Gastrocnemius medialis (tissue), 4 donors: ENCODE measurements at places on chromosomes 5 and 9.
A peak's percentile ranks its signal among the peaks of the same experiment; 100 is the strongest.

- DNase-seq = no peak
Measured at GRCh38 chr5:116557669-116558271, 16.9 kb downstream of the SEMA6A start.

- no peak for DNase-seq
Measured at GRCh38 chr5:177100714-177101121, 14.0 kb downstream of the FGFR4 start.

DNA sequence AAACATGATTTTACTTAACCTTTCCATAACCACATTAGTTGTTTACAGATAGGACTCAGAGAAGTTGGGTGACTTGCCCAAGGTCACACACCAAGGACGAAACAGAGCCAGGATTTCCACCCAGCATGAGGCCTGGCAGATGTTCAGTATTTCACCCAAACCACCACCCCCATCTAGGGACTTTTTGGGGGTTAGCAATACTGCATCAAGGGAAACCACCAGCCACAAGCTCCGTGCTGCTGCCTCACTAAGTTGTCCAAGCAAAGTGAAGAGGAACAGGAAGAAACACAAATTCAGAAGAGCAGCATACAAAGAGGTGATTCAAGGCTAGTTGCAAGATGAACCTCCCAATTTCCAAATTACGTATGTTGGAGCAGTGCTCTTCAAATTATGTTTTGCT lies 219.6 kb upstream of the RORB start:
- no peak for DNase-seq

GRCh38 chr5:140140435-140140834 lies 14.7 kb downstream of the IGIP start:
- DNase-seq = peak; percentile 45

GRCh38 chr5:96004087-96004486 lies 42.4 kb upstream of the ELL2 start:
- DNase-seq = no peak

DNA sequence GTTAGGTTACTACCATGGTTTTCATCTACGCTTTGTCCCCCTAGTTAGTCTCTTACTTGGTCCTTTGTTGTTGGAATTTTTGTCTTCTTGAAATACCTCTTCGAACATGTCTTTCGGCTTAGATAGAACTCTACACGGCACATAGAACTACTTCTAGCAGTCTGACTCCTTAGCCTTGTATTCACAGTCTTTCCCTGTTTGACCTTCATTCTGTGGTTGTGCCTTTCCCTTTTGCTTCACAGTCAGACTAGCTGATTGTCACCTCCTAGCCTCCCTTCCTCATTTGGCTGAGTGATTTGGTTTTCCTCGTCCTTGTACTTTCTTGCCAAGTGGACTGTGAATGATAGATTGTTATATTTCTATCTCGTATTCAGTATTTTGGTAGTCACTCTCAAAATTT lies 10.7 kb downstream of the SMAD5 start:
- no peak for DNase-seq

GRCh38 chr9:109012009-109012875 lies 1.1 kb downstream of the CTNNAL1 start:
- peak; percentile 51 for DNase-seq

DNA sequence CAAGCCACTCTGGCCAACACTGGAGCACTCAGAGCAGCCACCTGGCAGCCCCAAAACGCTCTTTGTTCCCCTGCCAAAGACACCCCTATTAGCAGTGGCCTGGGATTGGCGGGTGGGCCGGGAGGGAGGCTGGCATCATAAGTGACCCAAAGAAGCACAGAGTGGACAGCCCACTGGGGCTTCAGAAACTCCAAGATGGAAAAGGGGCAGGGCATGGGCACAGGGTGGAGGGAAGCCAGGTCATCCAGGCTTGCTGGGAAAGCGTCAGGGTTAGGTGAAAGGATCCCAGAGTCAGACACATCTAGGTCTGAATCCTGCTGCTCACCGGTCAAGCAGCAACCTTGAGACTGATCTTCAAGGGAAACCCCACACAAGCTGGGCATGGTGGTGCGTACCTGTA lies 14.8 kb downstream of the EEIG1 start:
- DNase-seq = no peak

- DNase-seq = no peak
Measured at GRCh38 chr5:120217001-120217400, 247.1 kb upstream of the PRR16 start.

- no peak for DNase-seq
Measured at GRCh38 chr5:57276353-57276752, 102.5 kb downstream of the GPBP1 start.

DNA sequence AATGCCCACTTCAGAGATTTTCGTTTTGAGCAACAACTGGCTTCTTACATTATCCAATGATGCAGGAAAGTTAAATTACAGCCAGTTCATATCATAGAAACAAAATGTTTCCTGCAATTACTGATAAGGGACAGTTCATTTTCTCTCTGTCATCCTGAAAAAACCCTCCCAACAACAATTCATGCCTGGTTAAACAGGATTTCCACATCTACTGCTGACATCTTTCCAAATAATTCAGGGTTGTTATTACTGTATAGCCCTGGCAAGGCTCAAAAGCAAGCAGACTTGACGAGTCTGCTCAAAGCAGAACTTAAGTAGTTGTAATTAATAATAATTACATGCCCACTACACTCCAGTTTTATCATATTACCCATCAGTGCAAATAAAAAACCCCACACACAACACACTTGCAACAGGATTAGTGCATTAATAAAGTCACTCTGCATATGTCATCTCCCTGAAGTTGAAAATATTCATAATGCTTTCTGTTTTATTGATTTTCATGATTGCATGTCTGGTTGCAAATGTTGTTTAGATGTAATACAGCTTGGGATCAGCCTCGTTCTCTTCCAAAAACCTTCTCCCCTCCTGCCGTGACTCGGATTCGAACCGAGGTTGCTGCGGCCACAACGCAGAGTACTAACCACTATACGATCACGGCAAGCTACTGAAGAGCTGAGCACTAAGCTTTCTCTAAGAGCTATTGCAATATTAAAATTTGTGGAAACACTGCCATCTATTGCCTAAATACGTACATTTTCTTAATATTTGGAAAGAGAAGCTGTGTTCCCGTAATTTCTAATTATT lies 119.6 kb upstream of the NFIB start:
- no peak for DNase-seq

GRCh38 chr5:137858223-137858916 lies 9.3 kb upstream of the MYOT start:
- no peak for DNase-seq

- no peak for DNase-seq
Measured at GRCh38 chr5:78328585-78329173, 31.7 kb upstream of the SCAMP1 start.

- no peak for DNase-seq
Measured at GRCh38 chr5:1749346-1750124, 50.1 kb downstream of the MRPL36 start.

DNA sequence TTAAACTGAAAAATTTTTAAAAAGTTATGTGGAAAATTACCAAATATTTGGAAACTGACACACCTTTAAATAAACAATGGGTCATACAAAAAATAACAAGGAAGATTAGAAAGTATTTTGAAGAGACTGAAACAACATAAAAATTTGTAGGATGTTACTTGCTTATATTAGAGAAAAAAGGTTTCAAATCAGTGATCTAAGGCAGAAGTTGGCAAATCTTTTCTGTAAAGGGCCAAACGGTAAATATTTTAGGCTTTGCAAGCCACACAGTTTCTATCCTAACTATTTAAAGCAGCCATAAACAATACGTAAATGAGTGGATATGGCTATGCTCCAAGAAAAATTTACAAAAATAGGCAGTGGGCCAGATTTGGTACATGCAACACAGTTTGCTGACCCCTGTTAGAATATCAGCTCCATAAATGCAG lies 81.3 kb downstream of the OXCT1 start:
- DNase-seq = no peak

- DNase-seq = no peak
Measured at GRCh38 chr5:116795189-116795588, 220.6 kb upstream of the SEMA6A start.

DNA sequence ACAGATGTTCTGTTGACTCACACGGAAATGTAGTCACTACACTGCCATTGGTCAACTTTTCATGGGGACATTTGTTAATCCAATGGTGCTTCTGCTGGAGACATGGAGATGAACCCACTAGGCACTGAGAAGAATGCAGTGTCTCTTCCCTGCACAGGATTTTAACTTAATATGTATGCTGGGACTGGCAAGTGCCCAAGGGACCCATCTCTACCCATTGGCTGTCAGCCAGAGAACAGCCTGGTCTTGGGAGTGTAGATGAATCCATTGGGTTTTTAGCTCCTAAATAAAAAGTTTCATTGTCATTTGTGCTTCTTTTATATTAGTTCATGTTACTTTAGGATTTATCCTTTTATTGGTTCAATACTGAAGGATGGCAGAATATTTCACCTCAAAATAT lies 195.8 kb upstream of the CDH6 start:
- no peak for DNase-seq

DNA sequence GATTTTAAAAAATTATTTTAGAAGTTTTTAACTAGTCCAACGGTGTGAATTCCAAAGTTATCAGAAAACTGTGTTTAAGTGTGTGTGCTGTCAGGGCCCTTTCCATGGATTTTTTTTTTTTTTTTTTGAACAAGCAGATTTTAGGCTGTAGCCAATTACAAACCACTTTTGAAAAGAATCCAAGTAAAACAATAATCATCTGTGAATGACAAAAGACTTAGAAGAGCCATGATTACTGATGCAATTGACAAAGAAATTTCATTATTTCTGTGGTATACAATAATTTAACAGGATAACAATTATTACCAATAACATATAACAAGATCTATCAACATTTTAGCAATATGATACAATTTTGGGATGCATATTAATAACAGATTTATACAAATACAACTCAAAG lies 16.2 kb upstream of the PAIP1 start:
- no peak for DNase-seq

DNA sequence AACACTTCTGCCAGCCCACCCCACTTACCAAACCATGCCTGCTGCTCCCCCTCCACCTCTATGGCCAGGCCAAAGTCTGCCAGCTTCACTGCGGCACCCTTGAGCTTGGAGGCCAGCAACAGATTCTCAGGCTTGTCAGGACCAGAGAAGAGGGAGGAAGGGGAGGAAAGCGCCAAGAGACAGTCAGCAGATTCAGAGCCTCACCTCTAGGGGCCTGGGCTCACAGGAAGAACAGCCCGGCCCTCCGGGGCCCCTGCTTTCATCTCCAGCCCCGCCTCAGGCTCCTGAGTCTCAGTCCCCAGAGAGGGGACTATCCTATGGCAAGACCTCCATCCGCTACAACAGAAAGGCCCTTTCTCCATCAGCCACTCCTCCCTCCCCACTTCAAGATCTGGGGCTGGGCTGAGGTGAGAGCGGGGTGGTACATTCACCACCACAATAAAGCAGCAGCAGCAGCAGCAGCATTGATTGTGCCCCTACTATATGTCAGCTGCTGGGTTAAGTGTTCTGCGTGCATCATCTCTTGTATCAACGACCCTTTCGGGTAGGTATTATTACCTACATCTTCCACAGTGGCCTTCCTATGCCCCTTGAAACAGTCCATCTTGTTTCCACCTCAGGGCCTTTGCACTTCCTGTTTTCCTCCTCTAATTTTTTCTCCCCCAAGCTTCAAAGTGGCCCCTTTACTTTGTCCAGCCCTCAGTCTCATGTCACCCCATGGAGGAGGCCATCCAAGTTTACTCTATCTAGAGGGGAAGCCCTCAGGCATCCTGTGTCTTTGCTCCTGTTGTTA lies 36.0 kb downstream of the CAMK2A start:
- no peak for DNase-seq

DNA sequence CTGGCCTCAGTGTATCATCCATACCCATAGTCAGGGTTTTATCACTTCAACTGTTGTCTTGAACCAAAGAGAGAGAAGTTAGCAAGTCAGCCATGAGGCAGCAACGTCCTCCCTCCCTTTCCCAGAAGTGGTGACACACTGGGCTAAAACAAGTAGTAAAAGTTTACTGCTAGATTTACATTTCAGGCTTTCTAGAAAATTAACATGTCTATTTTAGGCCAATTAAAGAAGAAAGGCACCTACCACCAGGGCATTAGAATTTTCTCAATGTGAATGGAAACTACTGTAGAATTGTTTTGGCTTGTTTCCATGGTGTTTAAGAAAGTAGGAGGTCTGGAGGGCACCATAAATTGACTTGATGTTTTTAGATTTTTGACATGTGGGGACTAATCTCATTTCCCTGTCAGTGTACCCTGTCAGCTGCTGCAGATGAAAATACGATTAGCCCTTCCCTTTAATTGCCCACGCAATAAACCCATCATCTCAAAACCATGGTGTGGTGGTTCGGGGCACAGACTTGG lies 121.8 kb upstream of the ELL2 start:
- no peak for DNase-seq

DNA sequence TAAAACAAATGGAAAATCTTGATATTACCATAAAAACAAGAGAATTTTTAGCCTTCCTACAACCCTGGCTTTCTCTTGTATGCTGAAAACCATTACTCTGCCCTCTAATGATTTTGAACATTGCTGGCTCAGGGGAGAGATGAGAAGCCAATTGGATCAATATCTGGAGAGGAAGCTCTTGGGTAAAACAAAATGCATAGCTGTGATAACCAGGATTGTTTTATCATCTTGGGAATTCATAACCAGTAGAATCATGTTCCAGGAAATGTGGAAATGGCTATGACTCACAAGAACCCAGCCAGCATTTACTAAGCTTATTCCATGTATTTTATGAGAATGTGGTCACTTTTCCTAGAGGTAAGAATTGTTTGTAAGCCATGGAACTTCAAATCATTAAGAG lies 51.1 kb upstream of the CTNND2 start:
- no peak for DNase-seq

- no peak for DNase-seq
Measured at GRCh38 chr5:170532935-170533334, 29.1 kb downstream of the KCNIP1 start.

GRCh38 chr5:38039826-38040225 lies 200.0 kb upstream of the GDNF start:
- DNase-seq = no peak

- no peak for DNase-seq
Measured at GRCh38 chr9:121952611-121953010, 140.5 kb downstream of the TTLL11 start.

GRCh38 chr9:76618762-76619161 lies 145.5 kb upstream of the PCA3 start:
- no peak for DNase-seq

DNA sequence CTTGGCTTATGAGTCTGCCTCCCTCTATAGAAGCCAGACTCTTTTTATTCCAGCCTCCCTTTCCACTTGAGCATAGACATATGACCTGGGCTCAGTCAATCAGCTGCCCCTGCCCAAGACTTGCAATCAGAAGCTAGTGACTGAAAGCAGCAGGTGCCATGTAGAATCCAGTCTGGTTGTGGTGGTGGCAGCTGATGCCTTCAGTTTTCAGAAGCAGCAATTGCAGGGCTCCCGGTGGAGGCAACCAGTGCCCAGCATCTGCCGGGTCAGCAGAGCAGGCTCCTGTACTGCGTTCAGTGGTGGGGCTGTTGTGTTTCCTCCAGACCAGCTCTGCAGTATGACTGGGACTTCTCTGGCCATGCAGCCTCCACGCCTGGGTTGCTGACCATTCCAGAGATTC lies 53.9 kb upstream of the PALM2AKAP2 start:
- no peak for DNase-seq

GRCh38 chr5:111268300-111268699 lies 44.1 kb downstream of the CAMK4 start:
- no peak for DNase-seq
